NCI-H187 (cell line): ENCODE measurements at places on chromosomes 7 and 10.

DNA sequence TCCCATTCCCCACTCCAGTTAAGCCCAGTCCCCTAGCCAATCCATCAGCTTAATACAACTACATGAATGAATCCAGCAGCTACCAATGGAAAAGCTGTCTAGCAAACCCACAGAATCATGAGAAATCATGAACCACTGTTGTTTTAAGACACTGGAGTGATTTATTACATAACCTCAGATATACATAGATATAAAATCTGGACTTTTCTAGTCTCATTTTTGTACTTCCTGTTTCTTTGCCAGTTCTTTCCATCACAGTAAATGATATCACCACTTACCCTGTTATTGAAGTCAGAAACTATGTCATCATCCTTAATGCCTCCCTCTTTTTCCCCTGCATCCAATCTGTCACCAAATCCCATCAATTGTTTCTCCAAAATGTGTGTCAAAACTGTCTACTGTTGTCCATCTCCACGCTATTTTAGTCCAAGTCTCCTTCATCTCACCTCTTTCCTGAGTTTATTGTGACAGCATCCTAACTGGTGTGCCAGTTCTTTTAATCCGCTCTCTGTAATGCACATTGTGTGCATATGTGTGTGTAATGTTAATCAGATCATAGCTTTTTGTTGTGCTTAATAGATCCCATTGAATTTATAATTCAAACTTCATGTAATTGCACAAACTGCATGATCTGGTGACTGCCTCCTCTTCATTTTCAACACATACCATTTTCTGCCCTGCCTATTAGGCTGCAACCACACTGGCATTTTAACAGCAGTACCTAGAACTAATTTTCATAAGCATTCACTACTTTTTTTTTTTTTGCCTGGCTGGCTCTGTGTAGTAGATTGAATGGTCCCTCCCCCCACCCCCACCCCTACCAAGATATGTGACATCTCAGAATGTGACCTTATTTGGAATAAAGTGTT is 56.0 kb downstream of the MKLN1 start:
- DNase-seq = no peak

GRCh38 chr10:48257407-48257961 is 17.0 kb downstream of the FRMPD2 start:
- DNase-seq = no peak

- no peak for DNase-seq
These were observed 516.5 kb upstream of the KLF6 start for GRCh38 chr10:4301291-4302045.

DNA sequence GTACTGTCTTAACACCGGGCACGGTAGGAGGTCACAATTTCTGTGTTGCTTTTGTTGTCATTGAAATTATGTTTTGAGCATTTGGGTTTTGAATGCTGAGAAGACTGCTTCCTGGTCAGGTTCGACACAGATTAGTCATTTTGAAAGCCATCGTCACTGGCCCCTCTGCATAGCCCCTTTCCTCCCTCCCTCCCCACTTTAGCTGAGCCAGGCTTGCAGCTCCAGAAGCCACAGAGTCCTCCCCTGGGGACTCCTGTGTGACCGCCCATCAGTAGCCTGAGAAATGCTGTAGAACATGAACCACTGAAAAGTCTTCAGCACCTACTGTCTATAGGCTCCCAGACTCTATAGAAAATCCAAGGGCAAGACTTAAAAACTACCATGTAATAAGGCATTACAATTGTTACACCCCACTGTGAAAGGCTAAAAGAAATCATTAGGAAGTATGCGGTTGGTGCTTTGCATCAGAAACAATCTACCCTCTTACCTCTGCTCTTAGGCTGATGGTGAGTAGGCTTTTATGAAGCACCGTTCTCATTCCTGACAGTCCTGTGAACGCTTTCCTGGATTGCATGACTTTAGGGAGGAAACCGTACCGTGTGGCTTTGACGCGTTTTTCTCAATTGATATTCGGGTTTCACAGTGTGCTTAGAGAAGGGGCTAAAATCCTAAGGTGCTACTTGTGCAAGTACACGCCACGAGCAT is 24.8 kb downstream of the JCAD start:
- DNase-seq = no peak

DNA sequence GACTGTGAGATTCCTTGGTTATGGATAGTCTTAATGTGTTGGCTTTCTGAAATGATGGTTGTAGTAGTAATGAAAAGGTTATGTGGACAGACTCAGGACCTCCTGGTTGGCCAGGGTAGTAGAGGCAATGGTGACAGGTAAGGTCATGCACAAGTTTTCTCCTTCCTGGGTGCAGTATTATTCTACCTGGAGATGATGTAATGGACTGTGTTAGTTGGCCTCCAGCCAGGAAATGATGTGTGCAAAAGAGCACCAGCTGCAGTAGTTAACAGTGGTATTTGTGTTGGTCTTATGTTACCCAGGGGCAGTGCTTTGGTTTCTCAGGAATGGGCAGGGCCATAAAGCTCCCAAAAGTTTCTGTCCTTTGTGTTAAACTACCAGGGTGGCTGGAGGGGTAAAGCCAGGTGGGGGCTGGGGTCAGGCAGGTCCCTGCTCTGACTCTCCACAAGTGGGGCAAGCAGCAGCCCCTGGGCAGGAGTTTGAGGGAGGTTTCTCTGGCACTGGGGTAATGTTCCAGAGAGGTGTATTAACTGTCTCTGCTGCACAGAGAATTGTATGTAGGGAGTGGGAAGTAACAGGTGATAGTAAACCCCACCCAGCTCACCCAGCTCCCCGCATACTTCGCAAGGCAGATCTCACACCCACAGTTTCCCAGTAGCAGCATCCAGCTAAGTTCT is 36.3 kb downstream of the GPR22 start:
- DNase-seq = no peak

- no peak for DNase-seq
These were observed 52.3 kb upstream of the SLC35B4 start for GRCh38 chr7:134368851-134369544.

DNA sequence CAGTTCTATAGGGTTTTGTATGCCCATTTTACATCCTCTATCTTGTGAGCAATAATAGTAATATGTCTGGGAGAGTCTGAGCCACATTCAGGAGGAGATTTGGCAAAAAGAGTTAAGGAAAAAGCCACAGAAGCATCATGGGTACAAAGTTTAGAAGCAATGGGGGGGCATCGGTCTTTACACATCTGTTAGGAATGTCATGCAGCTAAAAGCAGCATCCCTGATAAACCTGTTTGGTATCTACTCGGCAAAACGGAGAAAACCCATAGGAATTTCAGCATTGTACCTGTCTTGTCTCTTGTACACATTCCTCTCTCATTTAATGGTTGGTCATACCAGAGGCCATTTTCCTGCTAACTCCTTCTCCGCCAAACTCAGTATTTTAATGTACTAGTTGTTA is 12.5 kb upstream of the HERPUD2 start:
- no peak for DNase-seq

DNA sequence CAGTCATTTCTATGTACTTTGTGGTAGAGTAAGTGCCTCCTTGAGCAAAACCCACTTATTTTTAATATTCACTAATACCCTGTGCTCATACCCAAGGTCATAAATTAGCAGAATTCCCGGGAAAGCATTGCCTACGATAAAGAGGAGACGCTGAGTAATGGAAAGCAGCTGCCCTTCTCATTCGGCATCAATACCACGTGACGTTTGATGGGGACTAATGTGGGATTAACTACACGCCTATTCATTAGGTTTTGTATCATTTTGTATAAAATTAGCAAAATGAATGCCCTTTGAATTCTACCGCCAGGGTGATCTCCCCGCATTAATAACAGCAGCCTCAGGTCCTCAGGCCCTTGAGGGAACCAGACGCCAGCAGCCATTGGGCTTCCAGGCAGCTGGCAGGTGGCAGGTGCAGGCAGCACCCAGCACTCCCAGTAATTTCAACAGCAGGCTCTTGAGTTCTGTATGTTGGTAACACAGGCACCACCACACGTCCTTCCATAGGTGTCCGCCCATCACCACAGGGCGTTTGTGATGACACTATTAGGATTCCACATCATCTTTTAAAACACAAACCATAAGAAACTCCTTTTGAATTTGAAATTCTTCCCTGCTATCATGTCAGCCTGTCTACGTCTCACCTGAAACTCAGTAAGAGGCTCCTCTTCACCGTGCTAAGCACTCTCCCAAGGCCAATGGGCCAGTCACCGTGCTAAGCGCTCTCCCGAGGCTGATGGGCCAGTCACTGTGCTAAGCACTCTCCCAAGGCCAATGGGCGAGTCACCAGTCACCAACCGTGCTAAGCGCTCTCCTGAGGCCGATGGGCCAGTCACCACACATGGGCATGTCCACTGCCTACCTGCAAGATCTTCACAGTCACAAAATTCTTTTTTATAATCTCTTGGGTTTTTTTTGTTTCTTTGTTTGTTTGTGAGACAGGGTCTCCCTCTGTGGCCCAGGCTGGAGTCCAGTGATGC is 509.4 kb downstream of the PTPRN2 start:
- peak; percentile 86 for DNase-seq

GRCh38 chr7:140229101-140229525 is 52.3 kb upstream of the KDM7A start:
- DNase-seq = no peak

DNA sequence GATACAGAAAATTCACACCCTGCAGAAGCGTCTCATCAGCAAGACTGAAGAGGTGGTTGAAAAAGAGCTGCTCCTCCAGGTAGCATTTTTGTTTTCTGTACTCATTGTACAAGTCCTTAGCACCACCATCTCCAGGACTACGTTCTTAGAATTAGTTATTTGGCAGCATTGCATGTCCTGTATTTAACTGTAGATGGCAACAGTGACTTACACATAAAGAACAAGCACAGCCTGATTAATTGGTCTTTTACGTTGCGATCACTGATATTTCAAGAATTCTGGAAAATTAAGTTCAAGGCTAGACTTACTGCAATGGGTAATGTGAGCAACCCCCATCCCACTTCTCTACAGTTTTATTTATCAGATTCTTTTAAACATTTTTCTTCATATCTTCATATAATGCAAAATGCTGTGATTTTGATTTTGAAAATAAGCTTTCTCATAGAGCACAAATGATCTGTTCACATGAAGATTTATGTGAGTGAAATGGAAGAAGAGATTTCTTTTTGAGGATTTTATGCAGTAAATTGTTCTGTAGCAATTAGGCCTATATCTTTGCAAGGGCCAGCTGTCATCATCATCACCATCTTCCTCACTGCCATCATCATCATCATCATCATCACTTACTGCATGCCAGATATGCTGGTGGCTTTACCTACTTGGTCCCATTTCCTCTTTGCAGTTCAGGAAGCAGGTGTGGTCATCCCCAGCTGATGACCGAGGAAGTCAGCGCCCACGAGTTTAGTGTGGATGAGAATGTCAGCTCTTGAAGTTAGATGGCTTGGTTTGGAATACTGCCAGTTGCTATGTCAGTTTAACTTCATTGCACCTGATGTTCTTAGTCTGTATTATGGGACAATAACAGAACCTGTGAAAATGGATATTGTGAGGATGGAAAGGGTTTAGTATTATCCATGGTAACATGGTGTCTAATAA is 53.4 kb downstream of the CFAP58 start:
- no peak for DNase-seq

DNA sequence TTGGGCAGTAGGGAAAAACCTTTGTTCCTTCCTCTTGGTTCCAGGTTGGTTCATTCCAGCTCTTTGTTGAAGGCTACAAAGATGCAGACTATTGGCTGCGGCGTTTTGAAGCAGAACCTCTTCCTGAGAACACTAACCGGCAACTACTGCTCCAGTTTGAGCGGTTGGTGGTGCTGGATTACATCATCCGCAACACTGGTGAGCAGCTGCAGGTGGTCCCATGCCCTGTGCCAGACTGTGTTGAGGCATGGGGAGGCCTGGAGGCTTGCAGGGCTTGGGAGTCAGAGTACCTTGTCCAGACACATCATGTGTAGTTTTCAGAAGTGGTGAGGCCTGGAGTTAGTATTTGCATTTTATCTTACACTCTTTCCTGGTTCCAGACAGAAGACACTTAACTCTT is 16.3 kb downstream of the PI4K2A start:
- DNase-seq = no peak

- no peak for DNase-seq
These were observed 98.0 kb downstream of the RALA start for GRCh38 chr7:39721345-39721744.

- no peak for DNase-seq
These were observed 55.6 kb upstream of the PCBD1 start for GRCh38 chr10:70943841-70944466.

DNA sequence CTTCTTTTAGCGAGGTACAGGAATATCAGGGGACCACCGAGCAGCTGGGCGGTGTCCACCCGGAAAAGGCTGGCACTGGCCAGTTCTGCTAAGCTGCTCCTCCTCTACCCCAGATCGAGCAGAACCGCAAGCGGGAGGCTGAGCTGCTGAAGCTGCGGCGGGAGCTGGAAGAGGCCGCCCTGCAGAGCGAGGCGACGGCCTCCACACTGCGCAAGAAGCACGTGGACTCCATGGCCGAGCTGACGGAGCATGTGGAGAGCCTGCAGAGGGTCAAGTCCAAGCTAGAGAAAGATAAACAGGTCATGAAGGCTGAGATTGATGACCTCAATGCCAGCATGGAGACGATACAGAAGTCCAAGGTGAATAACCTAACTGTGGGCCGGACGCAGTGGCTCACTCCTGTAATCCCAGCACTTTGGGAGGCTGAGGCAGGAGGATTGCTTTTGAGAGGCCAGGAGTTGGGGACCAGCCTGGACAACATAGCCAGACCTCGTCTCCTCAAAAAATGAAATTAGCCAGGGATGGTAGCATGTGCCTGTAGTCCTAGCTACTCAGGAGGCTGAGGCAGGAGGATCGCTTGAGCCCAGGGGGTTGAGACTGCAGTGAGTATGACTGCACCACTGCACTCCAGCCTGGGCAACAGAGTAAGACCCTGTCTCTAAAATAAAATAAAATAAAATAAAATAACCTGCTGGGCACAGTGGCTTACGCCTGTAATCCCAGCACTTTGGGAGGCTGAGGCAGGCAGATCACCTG is 15.3 kb downstream of the MYH16 start:
- no peak for DNase-seq

DNA sequence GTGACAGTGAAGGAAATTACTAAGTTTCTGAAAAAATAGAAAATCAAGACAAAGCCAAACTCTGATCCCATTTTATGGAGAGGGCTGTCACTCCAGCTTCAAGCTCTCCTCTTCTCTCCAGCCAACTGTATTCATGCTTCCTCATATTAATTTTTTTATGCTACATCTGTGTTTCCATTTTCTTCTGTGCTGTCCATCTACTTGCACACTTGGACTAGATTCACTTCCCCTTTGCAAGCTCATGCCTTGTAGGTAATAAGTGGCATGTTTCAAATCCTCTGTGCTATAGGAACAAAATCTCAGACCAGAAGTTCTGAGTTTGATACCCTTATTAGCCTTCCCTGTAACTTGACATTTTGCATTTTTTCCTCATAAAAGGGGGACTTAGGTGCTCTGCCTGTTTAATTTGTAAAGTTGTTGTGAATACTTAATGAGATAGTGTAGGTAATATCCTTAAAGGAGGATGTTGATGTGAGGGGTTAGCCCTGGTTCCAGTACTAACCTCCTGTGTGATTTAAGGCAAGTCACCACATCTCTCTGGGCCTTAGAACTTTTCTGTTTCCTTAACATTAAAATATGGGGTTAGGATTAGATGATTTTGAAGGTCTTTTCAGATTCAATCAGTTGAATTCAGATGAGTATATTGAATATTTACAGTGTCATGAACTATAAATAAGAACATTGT is 358.8 kb downstream of the BBS9 start:
- no peak for DNase-seq
